B cell (primary cell): ENCODE measurements at places on chromosomes 12 and 14.

GRCh38 chr12:52086366-52086765, 6.9 kb downstream of the SMIM41 start:
- no peak for DNase-seq

GRCh38 chr14:55418411-55418810, 6.8 kb upstream of the ATG14 start:
- DNase-seq: no peak

DNA sequence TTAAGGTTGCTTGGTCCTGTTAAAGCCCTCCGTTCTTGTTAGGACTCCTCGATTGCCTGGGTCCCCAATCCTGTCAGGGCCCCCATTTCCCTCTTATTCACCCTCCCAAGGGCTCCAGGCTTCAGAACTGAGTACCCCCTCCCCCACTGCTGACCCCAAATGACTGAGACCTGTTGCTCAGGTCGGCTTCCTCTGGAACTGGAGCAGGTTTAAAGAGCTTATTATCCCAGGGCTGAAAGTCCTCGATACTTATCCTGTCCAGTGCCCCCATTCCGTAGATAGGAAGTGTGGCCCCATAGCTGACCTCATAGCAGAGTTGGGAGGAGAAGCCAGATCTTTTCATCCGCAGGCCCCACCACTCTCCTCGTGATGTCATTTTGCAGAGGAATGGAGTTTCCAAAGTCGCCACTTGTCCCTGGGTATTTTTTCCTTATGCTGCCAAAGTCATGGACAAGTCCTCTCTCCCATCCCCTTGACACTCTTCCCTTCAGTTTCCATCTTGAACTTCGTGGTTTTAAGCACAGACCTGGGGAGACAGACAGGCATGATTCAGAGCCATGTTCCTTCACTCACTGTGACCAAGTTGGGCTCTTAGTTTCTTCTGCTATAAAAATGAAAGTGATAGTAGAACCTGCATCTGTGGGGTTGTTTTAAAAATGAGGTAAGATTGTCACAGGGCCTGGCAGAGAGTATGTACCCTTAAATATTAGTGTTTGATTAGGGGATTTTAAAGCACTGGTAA, 1.2 kb downstream of the USP30 start:
- DNase-seq: peak; percentile 69

- no peak for DNase-seq
These were observed 270.2 kb downstream of the SSPN start for GRCh38 chr12:26465419-26466097.

- DNase-seq: no peak
These were observed 83.6 kb downstream of the BBS10 start for GRCh38 chr12:76264611-76265012.

- no peak for DNase-seq
These were observed 416.2 kb downstream of the EGLN3 start for GRCh38 chr14:33534632-33535031.

DNA sequence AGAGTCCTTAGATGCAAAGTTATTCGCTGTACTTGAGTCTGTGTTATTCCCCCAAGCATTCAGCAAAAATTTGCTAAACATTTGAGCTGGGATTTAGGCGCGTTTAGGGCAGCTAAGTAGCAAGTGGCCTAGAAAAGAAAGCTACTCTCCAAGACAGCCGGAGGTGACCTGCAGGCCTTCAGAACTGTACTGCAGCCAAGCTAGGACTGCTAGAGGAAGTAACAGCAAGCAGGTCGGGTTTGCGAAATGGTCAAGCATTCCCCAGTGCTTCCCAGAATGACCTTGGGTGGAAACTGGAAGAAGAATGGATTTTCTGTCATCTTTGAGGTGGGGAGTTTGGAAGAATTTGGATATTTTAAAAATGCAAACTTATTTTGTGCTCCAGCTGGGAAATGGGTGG, 287.5 kb downstream of the FOXN3 start:
- no peak for DNase-seq

DNA sequence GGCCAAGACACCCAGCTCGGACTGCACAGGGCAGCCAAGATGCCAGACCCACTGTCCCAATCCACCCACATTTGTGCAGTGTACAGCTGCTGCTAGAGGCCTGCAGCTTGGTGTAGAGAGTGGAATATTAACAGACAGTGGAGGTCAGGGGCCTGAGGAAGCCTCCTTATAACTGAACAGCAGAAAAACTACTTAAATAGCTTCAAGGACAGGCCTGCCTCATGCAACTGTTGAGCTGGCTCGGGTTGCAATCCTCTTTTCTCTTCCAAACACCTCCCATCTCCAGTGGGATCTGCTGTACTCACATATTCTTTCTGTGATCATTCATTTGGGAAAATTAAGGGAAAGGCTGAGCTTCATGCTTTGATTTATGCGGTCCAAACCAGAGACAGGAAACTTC, 1043.2 kb upstream of the TMEM132C start:
- DNase-seq: no peak

DNA sequence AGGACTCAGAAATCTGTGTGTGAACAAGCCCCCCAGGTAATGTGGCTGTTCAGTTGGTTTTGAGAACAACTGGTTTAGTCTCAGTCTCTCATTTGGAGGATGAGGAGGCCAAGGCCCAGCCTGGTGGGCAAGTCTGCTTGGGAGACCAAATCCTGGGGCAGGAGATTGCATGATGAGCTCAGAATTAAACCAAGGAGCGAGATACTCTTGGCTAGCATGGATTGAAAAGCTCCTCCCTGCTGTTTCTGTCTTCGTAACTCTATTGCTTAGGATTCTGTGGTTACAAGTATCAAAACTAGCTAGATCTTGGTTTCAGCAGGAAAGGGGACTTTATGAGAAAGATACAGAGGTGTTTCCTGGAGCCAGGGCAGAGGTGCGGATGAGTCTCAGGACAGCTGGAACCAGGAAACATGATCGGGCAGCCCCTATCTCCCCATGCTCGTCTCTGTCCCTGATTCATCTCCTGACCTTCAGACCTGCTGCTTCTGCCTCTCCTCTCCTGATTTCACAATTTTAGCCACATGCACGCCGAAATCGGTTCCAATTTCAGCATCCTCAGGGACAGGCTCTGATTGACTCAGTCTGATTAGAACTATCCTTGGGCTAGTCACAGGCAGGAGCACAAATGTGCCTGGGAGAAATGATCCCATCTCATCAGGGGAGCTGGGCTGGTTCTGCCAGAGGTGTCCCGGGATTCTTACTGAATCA, 40.2 kb upstream of the RIN3 start:
- DNase-seq: no peak

DNA sequence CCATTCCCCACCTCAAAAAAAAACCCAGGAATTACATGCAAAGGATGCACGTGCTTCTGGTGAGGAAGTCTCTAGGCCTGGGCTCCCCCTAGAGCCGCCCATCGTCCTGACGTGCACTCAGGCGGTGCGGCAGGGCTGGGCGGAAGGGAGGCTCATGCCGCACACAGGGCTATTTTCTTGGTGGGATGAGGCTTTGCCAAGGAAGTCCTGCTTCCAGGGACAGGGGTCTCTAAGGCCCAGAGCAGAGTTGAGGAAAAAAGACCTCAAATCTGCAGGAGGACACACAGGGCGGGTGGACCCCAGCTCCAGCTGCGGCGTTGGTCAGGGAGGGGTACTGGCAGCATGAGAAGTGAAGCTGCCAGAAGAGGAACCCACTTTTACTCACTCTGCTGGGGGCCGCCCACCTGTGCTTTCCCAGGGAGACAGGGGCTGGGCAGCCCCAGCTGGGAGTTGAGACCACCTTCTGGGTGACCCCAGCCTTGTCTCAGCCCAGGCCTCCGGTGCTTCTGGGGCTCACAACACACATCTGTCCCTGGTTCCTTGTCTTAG, 4.2 kb downstream of the RHOF start:
- peak; percentile 82 for DNase-seq

DNA sequence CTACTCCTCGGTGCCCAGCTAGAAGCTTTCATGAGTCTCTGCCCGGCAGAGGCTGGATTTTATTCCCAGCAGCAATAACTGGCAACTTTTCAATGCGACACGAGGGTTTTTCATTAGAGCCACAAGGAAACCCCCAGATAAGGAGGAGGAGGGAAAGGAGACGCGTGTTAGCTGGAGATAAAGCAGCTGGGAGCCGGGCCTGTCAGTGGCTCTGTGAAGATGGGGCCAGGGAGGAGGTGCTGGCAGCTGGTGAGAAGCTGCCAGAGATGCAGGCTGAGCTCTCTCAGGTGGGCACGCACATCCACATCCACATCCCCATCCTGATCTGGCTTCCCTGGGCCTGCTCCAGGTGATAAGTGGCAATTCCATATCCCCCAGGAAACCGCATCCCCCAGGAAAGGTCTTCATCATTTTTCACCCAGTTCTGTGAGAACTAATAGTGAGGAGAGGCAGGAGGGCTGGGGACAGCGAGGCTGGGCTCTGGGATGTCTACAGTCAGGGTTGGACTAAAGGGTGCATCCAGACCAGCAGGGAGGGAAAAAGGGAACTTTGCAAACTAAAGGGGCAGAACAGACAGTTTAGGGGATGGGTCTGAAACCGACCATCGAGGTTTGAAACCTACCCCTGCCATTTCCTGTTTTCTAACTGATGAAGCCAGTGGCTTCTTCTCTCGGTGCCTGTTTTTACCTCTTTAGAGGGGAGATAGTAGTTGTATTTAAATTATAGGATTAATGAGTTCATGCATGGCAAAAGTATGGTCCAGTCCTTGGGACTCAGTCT, 413.2 kb downstream of the DPF3 start:
- DNase-seq: peak; percentile 17

GRCh38 chr12:76643438-76643837, 83.9 kb upstream of the OSBPL8 start:
- no peak for DNase-seq

DNA sequence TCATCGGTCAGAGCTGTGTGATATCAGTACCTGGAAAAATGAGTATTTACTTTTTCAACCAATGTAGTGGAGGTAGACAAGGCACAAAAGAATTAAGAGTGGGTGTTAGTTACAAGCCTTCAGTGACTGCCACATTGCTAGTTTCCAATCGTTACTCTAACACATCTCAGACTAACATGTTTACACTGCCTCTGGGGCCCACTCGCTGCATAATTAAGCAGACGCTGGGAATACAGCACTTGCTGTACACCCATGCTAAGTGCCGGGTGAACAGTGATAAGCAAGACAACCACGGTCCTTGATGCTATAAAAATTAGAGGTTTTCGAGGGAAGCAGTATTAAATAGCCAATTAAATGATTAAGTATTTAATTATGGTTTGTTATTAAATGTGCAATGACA, 1147.6 kb downstream of the AACS start:
- DNase-seq: no peak

DNA sequence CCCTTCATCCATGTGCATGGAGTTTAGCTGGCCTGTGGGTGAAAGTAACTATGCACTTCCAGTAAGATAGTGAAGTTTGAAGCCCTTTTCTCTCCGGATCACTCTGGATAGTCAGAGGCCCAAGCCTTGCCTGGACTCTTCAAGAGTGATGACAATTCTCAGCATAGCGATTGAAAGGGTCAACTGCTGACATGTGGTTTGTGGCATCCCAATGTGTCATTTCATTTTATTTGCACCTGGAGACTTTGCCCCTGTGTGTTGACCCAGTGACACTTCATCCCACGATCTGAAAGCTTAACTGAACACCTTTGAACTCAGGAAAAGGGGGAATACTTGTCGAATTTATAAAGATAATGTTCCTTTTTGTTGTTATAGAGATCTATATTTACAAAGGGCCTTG, 711.9 kb upstream of the TMEM132C start:
- no peak for DNase-seq

GRCh38 chr14:104072586-104072985, 12.9 kb upstream of the ASPG start:
- no peak for DNase-seq

DNA sequence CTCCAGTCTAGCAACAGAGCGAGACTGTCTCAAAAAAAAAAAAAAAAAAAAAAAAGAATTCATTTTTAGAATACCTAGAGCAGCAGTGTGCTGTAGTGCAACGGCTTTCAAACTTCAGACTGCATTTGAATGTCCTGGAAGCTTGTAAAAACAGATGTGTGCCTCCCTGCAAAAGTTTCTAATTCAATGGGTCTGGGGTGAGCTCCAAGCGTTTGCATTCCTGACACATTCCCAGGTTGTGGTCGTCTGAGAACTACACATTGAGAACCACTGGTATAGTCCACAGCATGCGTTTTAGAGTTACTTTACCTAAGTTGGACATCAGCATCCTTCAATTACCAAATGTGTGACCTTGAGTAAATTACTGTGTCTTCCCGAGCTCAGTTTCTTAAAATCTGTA, 816.8 kb downstream of the NRXN3 start:
- DNase-seq: no peak

GRCh38 chr14:54893151-54893760, 9.4 kb downstream of the GCH1 start:
- DNase-seq: peak; percentile 60

- no peak for DNase-seq
These were observed 1094.0 kb downstream of the TMEM121 start for GRCh38 chr14:106620368-106620767.

GRCh38 chr12:9068600-9068999, 47.1 kb downstream of the A2M start:
- DNase-seq: no peak

GRCh38 chr14:92586963-92587699, 73.5 kb downstream of the RIN3 start:
- no peak for DNase-seq

GRCh38 chr12:14873440-14874185, 12.0 kb downstream of the MGP start:
- no peak for DNase-seq

DNA sequence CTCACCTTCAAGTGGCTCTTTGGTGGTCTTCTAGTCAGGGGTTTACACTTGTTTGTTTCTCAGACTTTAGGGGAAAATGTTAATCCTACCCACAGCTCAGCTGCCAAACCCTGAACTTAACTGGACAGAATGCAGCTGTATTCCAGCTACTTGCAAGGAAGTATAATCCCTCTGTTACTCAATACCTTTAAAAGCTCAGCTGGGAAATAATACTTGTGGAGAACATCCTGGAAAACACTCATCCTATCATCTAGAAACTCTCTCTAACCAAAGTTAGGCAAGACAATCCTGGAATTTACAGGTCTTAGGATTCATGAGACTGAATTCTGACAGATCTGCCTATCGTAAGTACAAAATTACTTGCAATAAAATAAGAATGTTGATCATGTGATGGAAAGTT, 404.1 kb downstream of the ADAMTS20 start:
- no peak for DNase-seq

GRCh38 chr12:80894179-80894578, 43.6 kb downstream of the LIN7A start:
- DNase-seq: no peak

DNA sequence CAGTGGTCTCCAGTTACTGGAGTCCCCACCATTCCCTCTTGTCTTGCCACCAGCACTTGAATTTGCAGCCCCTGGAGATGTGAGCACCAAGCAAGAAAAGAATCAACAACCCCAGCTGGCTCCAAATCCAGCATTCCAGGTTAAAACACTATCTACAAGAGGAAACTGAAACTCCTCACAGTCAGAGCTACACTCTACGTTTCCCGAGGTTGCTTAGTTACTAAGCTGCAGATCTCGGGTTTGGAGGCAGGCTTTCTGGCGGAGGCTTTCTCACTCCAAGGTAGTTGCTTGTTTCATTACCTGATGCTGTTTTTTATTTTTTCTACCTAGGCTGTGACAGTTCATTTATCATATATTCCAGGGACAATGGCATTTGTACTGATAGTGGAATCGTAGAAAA, 248.1 kb downstream of the GLT1D1 start:
- DNase-seq: no peak
